ENCODE measurements at places on chromosomes 7 and 10. TPM values are rescaled to one million over a fixed set of nuclear protein-coding genes. Genes with fewer than 3 reads are reported as not detected.

The VENTX gene
- total RNA-seq = not detected

The CLRN3 gene
- total RNA-seq = not detected

GRCh38 chr10:23525406-23525805 lies 86.5 kb downstream of the OTUD1 start:
- no peak overlapping the region for H3K4me3 ChIP-seq
- DNase-seq = peak; percentile 28
- H3K4me1 ChIP-seq = no peaks in the 10 kb centered on the region

- no peaks in the 10 kb centered on the region for H3K27me3 ChIP-seq
- peaks cover 8% of the 10 kb centered on the region for H3K4me1 ChIP-seq
- no peak overlapping the region for H3K4me3 ChIP-seq
- H3K27ac ChIP-seq = no peak overlapping the region
Measured at GRCh38 chr10:126160971-126161630, 227.2 kb downstream of the ADAM12 start.

The NKX1-2 gene
- total RNA-seq = not detected

The ZPBP gene
- total RNA-seq = not detected
